ENCODE measurements at places on chromosomes 1 and 21. TPM values are rescaled to one million over a fixed set of nuclear protein-coding genes. Genes with fewer than 3 reads are reported as not detected.

GRCh38 chr1:64397541-64397940 lies 72.4 kb upstream of the CACHD1 start:
- no peak for DNase-seq

DNA sequence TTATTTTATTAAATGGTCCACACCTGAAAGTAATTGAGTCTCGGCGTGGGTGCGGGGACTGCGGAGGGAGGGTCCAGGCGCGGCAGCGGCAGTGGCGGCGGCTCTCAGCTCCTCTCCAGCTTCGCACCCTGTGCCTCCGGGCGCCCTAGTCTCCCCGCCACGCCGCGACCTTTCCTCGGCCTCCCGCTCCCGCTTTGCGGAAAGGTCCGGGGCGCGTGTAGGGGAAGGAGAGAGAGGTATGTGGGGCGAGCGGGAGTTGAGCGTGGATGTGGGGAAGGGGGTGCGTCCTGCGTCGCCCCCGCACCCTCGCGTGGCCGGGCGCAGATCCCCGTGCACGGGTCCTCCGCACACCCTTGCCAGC lies 13.4 kb upstream of the ALX3 start:
- DNase-seq: peak; percentile 79

DNA sequence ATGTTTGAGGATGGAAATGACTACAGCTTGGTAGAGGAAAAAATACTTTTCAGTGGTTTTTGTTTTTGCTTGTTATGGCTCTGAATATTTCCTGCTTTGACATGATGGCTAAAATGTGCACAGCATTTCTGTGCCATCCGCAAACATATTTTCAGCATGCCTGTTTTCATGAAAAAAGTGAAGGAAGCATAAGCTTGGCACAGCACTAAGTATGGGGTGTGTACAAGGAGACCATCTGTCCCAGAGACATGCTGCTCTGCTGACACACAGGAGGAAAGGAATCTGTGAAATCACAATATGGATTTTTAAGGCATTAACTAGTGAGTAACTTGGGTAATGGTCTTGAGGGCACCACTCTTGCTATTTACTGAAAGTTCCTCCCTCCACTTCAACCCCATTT lies 595.5 kb downstream of the RWDD3 start:
- no peak for DNase-seq

DNA sequence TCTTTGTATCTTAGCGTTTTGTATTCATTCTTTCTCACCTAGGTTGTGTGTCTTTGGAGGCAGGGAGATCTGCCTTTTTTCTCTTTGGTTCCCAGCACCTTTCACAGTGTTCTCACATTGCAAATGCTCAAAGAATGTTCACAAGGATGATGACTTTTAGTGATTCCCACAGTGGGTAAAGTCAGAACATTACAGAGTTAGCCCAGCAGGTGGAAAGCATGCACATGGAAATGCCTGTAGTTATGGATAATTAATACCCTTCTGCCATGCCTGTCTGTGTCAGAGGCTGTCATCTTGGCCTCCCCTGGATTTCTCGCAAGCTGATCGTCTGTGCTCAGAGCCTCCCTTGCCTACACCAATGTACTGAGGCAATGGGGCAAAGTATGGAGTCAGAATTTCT lies 458.9 kb downstream of the LMO4 start:
- no peak for DNase-seq

GRCh38 chr1:109932679-109933078 lies 22.0 kb downstream of the CSF1 start:
- DNase-seq: no peak

GRCh38 chr1:1124786-1125642 lies 9.1 kb upstream of the C1orf159 start:
- DNase-seq: no peak

- peak; percentile 93 for DNase-seq
Observed at GRCh38 chr1:23809751-23810171, 9.2 kb upstream of the GALE start.

DNA sequence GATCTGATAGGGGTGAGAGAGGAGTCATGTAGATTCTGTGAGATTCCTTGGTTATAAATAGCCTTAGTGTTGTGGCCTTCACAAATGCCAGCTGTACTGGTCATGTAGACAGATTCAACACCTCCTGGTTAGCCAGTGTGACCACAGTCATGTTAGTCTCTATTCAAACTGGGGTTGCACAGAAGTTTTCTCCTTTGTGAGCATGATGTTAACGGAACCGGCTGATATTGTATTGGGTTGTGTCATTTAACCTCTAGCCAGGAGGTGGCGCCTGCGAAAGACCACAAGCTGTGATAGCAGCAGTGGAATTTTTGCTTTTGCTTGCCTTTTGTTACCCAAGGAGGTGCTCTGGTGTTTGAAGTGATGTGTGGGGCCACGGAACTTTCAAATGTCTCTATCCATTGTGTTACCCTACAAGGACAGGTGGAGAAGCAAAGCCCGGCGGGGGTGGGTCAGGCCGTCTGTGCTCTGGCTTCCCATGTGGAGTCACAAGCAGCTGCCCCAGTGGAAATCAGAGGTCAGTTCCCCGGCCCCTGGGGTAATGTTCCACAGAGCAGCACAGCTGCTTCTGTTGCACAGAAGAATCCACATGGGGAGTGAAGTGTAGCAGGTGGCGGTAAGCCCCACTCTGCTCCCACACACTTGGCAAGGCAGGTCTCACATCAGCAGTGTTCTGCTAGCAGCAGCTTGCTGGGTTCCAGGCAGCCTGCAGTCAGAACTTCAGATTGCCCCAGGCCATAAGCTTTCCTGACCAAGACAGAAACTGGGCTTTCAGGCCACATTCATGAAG lies 112.6 kb downstream of the ADAMTS1 start:
- DNase-seq: no peak

- DNase-seq: no peak
Observed at GRCh38 chr1:44016041-44016889, 15.0 kb downstream of the SLC6A9 start.

GRCh38 chr1:44819608-44820327 lies 11.4 kb downstream of the BTBD19 start:
- peak; percentile 94 for DNase-seq

DNA sequence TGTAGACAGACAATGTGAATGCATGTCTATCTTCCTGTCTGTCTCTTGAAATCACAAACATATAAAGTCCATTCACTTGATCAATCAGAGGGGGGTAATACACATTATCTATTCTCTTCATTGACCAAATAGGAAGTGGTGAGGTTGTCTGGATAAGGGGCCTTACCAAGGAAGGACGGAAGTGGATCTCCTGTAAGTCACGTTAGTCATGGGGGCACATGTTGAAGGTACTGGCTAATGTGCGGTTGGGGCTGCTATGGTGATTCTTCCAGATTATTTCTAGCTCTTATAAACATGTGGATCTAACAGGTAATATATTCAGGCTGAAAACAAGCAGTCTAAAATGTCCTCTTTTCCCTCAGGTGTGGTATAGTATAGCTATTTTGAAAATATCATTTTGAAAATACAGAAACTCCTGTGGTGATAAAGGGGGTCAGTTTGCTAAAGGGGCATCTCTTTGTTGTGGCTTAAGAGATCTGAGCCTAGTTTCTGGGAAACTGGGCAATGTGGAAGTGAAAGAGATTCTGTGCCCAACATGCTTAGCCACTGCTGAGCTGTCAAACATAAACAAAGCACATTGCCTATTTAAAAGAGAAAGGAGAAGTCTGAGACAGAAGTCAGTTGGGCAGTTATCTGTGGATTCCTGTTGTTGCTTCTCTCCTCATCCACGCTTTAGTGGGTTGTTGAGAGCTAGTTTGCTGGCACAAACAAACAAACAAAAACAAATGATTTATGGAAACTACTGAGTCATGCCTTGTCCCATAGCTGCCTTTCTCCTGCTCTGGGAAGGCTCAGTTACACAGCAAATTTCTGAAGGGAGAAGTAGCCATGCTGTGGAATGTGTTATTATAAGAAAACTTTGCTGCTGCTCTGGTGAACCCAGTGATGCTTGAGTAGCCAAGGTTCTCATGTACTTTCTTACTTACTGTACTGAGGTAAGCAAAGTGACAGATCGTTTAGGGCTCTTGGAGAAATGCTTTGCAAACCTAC lies 166.9 kb downstream of the HLX start:
- no peak for DNase-seq

DNA sequence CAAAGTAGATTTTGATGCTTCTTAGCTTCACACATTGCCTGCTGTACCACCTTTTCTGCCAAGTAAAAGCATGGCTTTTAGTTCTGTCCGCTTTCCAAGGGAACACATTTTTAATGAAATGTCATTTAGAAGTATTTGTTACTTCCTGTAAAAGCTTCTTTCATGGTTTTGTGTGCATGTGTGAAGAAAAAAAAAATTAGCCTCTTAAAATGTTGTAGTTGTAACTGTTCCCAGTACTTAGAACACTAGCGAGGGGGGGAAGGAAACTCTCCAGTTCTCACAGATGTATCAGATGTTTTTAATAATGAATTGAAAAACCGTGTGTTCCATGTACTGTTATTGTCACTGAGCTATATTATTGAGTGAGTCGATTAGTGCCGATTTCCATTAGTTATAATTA lies 568.3 kb upstream of the ADGRL2 start:
- no peak for DNase-seq

GRCh38 chr1:10430216-10431069 lies at the start of gene CENPS:
Gene CENPS, plus strand, starts transcription at chr1:10430433. Its CDS starts 85 bp downstream, at chr1:10430518.
- DNase-seq: peak; percentile 98

DNA sequence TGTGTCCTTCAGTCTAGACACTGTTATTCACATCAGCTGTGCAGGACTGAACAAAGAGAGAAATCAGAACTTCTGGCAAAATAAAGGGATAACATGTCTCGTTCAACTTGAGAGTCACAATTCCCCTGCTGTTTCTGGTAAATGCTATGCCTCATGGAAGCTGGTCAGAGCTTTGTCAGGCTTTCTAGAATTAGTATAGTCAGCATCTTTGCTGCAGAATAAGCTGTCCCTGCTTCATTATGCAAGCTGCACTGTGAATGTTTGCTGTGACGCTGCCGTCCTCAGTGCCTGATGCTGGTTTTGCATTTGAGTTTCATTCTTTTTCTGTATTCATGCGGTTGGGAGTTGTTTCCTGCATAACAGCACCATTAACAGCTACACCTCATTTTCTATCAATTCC lies 96.4 kb upstream of the KCNJ6 start:
- DNase-seq: no peak

DNA sequence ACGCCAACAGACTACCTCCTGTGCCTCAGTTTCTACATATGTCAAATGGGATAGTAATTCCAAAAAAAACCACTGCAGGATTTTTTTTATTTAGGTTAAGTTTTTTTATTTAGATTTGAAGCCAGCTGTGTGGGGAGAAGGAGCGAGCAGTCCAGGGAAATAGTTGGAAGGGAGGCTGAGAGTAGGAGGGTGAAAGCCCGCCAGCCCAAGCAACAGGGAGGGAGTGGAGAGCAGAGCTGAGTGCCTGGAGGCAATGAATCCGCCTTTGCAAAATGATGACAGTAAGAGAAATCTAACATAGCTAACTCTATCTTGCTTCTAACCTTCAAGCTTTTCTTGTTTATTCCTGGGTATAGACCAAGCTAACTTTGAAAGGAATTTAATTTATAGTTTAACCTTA lies 15.6 kb upstream of the C1orf198 start:
- DNase-seq: no peak

DNA sequence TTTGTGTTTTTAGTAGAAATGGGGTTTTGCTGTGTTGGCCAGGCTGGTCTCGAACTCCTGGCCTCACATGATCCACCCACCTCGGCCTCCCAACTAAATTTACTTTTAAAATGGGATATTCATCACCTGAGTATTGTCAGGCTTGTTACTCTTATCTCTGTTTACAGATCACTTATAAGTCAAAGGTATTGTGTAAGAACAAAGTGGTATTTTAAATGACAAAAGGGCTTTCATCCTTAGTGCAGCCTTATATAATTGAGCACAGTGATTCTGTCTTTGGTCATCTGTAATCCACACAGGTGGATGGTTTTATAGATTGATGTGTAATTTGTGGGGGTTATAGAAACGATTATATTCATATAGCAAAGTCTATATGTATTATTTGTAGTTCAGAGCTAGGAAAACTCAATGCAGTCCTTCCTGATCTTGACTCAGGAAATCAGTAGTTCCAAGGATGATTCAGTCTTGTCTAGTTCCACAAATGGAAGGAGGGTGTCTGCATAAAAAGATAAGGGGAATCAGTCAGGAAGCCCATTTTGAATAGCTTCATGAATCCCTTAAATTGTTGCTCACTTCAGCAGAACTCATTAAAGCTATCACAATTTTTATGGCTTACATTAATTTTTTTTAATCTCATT lies 34.6 kb downstream of the STXBP3 start:
- no peak for DNase-seq

DNA sequence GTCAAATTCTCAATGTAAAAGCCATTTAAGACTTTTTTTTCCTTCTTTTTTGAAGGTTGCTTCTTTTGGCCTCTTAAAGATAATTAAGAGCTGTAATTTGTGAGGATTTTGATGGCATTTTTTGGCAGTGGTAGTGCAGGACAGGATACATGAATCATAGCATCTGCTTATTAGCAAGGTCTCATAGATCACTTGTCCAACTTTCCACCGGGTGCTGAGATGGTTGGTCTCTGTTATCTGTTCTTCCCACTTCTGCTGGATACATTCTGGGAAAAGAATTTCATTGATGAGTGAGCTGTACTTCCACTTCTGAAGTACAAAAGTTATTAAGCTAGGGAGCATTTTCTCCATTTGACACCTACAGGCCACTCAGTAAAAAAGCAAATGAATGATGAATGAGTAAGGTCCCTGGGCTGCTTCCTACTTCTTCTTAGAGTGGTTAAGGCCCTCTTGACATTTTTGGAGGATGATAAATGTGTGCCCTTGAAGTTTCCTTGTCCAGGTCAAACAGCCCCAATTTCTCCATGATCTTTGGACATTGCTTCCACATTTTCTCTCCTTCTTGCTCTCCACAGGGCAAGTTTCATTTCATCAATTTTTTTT lies 100.6 kb downstream of the ROR1 start:
- DNase-seq: no peak

DNA sequence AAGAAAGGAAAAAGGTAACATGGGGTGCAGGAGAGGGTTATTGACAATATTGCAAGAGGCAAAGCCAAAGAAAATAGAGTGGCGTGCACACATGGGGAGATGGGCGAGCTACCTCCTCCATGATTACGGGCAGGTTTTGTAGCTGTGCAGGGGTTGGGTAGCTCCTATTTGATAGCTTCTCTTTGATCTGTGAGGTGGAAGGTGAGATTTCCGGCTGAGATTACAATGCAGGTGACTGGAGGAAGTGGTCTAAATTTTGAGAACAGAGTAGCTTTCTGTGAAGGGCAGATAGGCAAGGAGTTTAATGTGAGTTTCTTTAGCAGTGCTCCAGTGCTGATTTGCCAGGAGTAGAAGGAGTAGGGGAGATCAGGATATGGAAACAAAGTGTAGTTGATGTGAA lies 263.4 kb downstream of the PLA2G4A start:
- DNase-seq: no peak

DNA sequence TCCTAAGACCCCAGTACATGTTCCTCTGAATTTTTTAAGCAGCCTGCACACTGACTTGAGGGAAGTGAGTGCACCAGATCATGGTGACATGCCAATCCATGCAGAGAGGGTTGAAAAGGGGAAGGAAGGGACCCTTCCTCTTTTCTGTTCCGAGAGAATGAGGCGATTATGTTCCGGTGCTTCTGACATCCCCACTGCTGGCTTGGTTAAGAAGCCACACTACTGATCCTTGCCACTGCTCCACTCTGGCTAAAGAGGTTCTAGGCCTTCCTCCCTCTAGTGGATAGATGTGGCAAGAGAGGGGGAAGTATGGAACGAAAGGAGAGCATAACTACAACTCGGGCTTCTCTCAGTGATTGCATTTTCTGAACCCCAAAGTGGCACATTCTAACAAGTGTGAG lies 1.8 kb upstream of the CYB5R1 start:
- peak; percentile 80 for DNase-seq

The ELOA gene
- 34.0 TPM for total RNA-seq

The PTPRU gene
- total RNA-seq: 10.8 TPM

The GPR25 gene
- total RNA-seq: 0.80 TPM

The RGL1 gene
- total RNA-seq: 66.7 TPM

The CDK18 gene
- total RNA-seq: 19.1 TPM

The TIPRL gene
- 17.6 TPM for total RNA-seq
